ENCODE measurements at places on chromosomes 1 and 21.
A peak's percentile ranks its signal among the peaks of the same experiment; 100 is the strongest.

DNA sequence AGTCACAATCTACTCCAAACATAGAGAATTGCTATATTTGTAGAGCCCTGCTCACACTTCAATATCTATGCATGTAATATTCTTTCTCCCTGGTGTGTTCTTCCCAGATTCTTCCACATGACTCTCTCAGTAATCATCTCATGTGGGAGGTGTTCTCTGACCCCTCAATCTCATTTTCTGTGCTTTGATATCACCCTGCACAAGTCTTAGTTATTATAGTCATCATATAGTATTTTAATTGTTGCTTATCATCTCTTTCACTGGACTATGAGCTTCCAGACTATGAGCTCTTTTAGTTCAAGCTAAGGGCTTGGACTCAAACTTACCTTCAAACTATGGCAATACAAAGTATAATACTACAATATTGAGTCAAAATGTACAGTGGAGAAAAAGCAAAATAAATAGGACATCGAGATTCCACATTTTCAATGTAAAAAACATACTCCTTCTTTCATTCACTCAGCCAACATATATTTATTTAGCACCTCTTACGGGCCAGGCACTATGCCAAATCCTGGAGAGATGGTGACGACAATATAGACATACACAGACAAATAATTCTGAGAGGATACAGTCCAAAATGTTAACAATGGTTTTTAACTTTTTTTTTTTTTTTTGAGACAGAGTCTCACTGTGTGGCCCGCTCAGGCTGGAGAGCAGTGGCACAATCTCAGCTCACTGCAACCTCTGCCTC is 12.7 kb downstream of the TESK2 start:
- DNase-seq = no peak

GRCh38 chr1:208243967-208244916 is at the start of gene PLXNA2:
Gene PLXNA2, minus strand, starts transcription at chr1:208244384. Its CDS starts 26,462 bp downstream, at chr1:208217922.
- peak; percentile 79 for DNase-seq

GRCh38 chr1:42765269-42765668 is 1.6 kb downstream of the P3H1 start:
- DNase-seq = no peak

DNA sequence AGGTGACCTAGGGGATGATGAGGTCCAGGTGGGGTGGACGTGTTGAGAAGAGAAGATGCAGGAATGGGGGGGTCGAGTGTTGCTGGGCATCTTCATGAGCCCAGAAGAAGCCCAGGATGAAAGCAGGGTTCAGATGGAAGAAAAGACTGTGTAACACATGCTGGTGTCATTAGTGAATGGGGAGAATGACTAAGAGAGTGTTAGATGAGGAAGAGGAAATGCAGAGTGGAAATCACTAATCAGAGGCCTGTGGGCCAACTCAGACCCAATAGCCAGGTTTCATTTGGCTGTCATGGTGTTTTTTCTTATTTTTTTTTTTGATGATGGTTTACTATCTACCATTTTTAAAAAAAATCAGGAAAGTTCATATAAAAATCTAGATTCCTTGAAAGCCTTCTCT is 180.8 kb upstream of the CAMK1G start:
- DNase-seq = no peak

DNA sequence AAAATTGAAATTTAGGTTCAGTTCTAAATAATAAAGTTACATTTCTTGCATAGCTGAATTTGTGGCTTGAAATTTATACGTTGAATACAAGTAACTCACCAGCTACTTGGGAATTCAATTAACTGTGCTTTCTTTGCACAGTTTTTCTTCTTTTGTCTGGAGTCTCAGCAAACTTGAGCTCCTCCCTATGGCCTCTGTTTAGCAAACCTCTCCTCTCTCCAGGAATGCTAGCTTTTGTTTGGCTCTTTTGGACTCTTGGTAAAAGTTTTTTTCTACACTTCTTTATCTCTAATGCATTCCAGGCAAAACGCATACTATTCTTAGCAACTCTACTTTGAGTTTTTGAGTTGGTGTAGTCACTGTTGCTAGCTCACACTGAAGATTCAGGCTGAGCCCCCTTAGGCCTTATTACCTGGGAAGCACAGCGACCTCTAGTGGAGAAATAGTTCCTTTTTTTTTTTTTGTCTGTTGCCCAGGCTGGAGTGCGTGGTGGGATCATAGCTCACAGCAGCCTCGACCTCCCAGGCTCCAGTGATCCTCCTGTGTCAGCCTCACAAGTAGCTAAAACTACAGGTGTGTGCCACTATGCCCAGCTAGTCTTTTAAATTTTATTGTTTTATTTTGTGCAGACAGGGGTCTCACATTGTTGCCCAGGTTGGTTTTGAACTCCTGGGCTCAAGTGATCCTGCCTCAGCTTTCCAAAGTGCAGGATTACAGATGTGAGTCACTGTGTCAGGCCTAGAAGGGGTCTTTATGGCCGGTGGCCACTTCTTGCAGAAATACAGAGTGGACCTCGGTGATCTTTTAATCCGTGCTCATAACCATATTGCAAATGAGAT is 61.7 kb downstream of the CASQ2 start:
- peak; percentile 47 for DNase-seq

- DNase-seq = no peak
Observed at GRCh38 chr1:206797534-206798383, 25.5 kb upstream of the IL10 start.

GRCh38 chr1:167221126-167221737 is 546 bp downstream of the POU2F1 start:
- DNase-seq = no peak

DNA sequence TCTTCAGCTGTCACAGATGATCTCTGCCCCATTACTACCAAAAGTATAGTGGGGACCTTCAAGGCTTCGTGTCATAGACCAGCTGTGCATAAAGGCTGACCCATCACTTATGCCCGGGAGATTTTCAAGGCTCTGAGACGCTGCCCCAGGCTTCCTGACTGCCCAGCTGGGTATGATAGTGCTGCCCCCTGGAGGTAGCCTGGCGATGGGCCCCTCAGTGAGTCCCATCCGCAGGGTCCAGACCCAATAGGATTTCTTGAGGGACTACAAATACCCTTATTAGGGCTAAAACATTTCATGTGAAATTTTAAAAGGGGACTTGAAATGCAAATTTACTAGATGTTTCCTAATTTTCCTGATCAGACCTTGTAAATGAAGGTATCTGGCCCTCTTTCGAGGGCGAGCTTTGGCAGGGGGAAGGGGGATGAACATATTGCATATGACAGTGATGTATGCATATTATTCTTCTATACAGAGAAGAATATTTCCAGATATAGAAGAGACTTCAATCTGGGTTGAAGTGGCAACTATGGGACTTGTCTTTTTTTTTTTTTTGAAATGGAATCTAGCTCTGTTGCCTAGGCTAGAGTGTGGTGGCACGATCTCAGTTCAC is 11.7 kb upstream of the FCMR start:
- no peak for DNase-seq

- peak; percentile 43 for DNase-seq
Observed at GRCh38 chr1:161044908-161045735, 655 bp downstream of the USF1 start.

All from NCI-H510A treated with DMSO at 0.1 percent for 48 hours (cell line).